Type B pancreatic cell (in vitro differentiated cells): ENCODE measurements at places on chromosomes 3 and 15. TPM values are rescaled to one million over a fixed set of nuclear protein-coding genes. Genes with fewer than 3 reads are reported as not detected.

- DNase-seq: no peak
- no peak overlapping the region for H3K27ac ChIP-seq
- peaks cover 5% of the 10 kb centered on the region for H3K4me1 ChIP-seq
- H3K36me3 ChIP-seq: no peaks in the 10 kb centered on the region
- H3K27me3 ChIP-seq: no peaks in the 10 kb centered on the region
- no peak overlapping the region for H3K4me3 ChIP-seq
Measured at GRCh38 chr15:65937476-65937875, 68.2 kb downstream of the RAB11A start.

DNA sequence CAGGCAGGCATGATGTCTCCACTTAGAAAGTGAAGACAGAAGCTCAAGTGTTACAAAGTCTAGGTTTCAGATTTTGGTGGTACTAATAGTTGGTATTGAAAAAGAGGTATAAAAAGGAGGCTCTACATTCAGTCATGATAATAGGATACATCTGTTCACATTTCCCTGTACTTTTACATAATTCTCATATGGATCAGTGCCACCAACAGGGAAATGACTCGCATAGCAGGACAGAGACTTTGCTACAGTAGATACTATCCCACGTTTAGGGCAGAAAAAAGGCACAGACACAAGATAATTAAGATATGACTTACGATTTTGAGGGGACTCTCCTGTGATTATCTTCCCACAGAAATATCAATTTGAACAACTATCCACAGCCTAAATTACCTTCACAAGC, 1062.9 kb upstream of the EPHA6 start:
- no peak for DNase-seq
- no peak overlapping the region for H3K4me3 ChIP-seq
- H3K36me3 ChIP-seq: no peaks in the 10 kb centered on the region
- H3K4me1 ChIP-seq: peaks cover 5% of the 10 kb centered on the region

Gene TRH
- 0.74 and 5.3 TPM in 2 replicates for total RNA-seq

DNA sequence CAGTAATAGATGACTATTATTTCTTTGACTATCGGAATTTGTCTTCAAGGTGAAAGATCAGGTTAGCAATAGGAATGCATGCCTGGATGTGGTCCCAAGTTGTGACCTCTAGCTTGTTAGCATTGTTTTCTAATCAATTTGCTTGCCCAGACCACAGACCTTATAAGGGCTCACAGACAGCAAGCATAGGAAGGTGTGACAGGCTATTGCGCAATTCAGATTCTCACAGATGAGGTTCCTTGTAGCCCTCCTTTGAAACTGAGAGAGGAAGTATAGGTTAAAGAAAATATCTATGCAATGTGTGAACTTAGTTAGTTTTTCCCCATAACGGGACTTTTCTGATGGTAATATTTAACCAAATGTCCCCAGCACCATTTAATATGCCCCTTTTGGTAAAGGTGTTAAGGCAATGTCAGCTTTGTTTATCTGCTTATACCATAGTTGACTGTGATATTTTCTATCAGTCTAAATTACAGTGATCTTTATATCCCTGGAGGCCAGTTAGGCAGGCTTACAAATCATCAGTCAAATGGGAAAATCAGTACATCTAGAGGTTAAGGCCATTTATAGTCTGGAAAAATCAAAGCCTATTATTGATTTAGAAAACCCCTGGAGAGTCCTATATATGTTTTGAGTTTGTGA, 168.1 kb upstream of the MBNL1 start:
- H3K4me3 ChIP-seq: no peak overlapping the region
- no peaks in the 10 kb centered on the region for H3K36me3 ChIP-seq
- H3K4me1 ChIP-seq: no peaks in the 10 kb centered on the region
- no peak overlapping the region for H3K27ac ChIP-seq
- H3K27me3 ChIP-seq: no peaks in the 10 kb centered on the region

- H3K4me1 ChIP-seq: peaks cover 17% of the 10 kb centered on the region
- no peaks in the 10 kb centered on the region for H3K27me3 ChIP-seq
- H3K27ac ChIP-seq: no peak overlapping the region
- H3K36me3 ChIP-seq: peaks cover 28% of the 10 kb centered on the region
- no peak overlapping the region for H3K4me3 ChIP-seq
- no peak for DNase-seq
Measured at GRCh38 chr15:48426044-48426443, 94.8 kb downstream of the DUT start.

GRCh38 chr3:123773681-123774431, 110.3 kb downstream of the MYLK start:
- H3K36me3 ChIP-seq: no peaks in the 10 kb centered on the region
- peak overlapping the region; percentile 51 for H3K4me3 ChIP-seq
- peak overlapping the region; percentile 47 for H3K27ac ChIP-seq
- no peak for DNase-seq
- H3K4me1 ChIP-seq: peaks cover 15% of the 10 kb centered on the region
- no peaks in the 10 kb centered on the region for H3K27me3 ChIP-seq

Gene PAK6
- 7.8 and 21.2 TPM in 2 replicates for total RNA-seq

Gene FES
- 3.1 TPM in 2 replicates for total RNA-seq

DNA sequence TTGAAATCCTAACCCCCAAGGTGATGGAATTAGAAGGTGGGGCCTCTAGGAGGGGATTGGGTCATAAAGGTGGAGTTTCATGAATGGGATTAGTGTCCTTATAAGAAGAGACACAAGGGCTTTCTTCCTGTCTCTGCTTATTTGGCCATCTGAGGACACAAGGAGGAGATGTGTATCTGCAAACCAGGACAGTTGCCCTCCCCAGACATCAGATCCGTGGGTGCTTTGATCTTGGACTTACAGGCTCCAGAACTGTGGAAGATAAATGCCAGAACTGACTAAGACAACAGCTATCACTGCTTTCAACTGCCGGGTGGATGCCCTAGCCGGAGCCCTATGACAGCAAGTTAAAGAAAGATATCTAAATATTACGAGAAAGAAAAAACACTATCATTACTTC, 94.4 kb downstream of the CHRNA7 start:
- no peak for DNase-seq
- H3K27me3 ChIP-seq: peaks cover 34% of the 10 kb centered on the region
- H3K4me3 ChIP-seq: no peak overlapping the region
- H3K36me3 ChIP-seq: no peaks in the 10 kb centered on the region
- H3K4me1 ChIP-seq: peaks cover 21% of the 10 kb centered on the region

GRCh38 chr15:41983221-41983620, 10.9 kb upstream of the EHD4 start:
- DNase-seq: peak; percentile 43
- no peaks in the 10 kb centered on the region for H3K36me3 ChIP-seq
- no peak overlapping the region for H3K4me3 ChIP-seq
- peaks cover 11% of the 10 kb centered on the region for H3K4me1 ChIP-seq
- no peak overlapping the region for H3K27ac ChIP-seq

DNA sequence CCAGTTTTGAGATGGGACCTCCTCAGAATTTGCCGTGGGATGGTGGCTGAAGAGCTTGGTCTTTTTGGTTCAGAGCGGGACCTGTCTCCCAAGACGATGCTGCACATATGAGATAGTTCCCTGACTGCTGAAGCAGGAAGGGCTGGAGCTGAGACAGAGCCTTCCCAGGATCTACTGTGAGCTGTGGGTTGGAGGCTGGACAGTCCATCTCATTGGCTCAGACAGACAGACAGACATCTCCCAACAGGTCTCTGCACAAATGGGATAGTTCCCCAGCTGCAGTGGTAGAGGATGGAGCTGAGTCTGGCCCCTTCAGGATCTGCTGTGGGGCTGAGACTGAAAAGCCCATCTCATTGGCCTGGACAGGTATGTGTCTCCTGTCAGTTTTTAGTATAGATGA, 1145.6 kb upstream of the CADM2 start:
- no peaks in the 10 kb centered on the region for H3K36me3 ChIP-seq
- H3K27ac ChIP-seq: no peak overlapping the region
- no peak overlapping the region for H3K4me3 ChIP-seq
- no peaks in the 10 kb centered on the region for H3K4me1 ChIP-seq
- no peaks in the 10 kb centered on the region for H3K27me3 ChIP-seq

Gene SGO1
- 8.1 and 18.8 TPM in 2 replicates for total RNA-seq

DNA sequence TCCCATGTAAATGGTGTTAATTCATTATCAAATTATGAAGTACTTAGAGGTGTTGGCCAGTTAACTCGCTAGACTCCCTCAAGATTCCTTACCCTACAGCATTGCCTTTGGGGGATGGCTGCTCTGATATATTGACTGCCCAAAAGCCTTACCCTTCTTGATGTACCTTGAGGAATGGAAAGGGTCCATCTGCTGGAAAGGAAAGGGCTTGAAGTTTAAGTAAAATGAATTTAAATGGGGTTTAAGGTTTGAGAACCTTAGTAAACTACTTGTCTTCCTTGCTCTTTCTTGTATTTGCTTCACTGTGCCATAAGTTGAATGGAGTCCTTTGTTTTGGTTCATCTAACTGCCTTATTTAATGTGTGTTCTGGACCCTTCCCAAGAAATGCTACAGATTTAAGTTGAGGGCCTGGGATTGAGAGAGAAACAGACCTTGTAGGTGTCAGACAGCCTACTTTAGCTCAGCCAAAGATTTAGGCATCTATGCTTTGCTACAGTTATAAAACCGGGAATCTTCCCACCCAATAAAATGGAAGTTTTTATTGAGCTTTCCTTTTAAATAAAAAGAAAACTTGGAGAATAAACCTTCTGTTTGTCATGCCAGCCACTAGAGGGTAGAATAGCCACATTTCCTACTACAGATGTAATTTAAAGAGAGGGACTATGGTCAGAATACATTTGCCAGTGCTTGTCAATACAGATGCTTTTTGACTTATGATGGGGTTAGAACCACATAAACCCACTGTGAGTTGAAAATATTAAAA, 25.3 kb downstream of the CMSS1 start:
- peaks cover 5% of the 10 kb centered on the region for H3K36me3 ChIP-seq
- no peaks in the 10 kb centered on the region for H3K27me3 ChIP-seq
- no peak for DNase-seq
- H3K4me1 ChIP-seq: peaks cover 13% of the 10 kb centered on the region
- H3K27ac ChIP-seq: peak overlapping the region; percentile 27

Gene AMT
- total RNA-seq: 12.5 and 21.6 TPM in 2 replicates

Gene ZKSCAN7
- 9.7 and 17.2 TPM in 2 replicates for total RNA-seq

- H3K27ac ChIP-seq: no peak overlapping the region
- H3K4me3 ChIP-seq: no peak overlapping the region
- H3K4me1 ChIP-seq: no peaks in the 10 kb centered on the region
- no peaks in the 10 kb centered on the region for H3K36me3 ChIP-seq
- DNase-seq: no peak
Measured at GRCh38 chr3:14687360-14687759, 12.4 kb downstream of the C3orf20 start.

- no peaks in the 10 kb centered on the region for H3K27me3 ChIP-seq
- peaks cover 3% of the 10 kb centered on the region for H3K36me3 ChIP-seq
- no peak overlapping the region for H3K27ac ChIP-seq
- H3K4me1 ChIP-seq: no peaks in the 10 kb centered on the region
- DNase-seq: no peak
Measured at GRCh38 chr3:18024715-18025114, 282.3 kb upstream of the TBC1D5 start.

Gene DUOXA2
- total RNA-seq: 0.17 and 0.52 TPM in 2 replicates

DNA sequence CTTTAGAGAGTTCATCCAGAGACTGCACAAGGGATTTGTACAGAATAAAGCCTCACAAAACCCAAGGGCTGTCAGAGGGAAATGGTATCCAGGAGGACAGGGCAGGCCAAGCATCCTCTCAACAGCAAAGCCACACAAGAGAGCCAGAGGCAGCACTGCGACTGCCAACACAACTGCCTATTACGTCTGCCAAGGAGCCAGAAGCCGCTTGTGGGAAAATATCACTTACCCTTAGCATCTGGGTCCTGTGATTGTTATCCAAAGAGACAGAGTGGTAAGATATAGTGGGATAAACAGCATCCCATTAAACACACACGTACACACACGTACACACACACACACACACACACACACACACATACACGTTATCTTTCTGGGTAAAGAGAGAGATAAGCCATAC, 618.3 kb upstream of the AGTR1 start:
- H3K36me3 ChIP-seq: no peaks in the 10 kb centered on the region
- H3K4me3 ChIP-seq: peak overlapping the region; percentile 44
- H3K27ac ChIP-seq: no peak overlapping the region
- no peaks in the 10 kb centered on the region for H3K27me3 ChIP-seq

DNA sequence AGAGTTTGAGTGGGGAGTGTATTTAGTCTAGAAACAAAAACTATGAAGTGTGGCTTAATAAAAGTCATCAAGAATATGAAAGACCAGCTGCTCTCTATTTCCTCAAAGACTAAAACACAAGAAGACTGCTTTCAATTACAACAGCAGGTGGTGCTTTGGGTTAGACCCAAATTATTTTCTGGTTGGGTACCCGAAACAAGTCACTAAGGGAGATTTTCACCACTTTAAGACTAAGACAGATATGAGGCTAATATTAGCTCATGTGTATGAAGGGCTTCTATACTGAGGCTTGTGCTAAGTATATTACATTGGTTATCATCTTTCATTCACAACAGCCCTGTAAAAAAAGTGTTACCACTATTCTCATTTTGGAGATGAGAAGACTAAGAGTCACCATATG, 43.1 kb downstream of the COL8A1 start:
- no peaks in the 10 kb centered on the region for H3K36me3 ChIP-seq
- H3K4me3 ChIP-seq: no peak overlapping the region
- no peak for DNase-seq
- no peaks in the 10 kb centered on the region for H3K27me3 ChIP-seq
- H3K4me1 ChIP-seq: no peaks in the 10 kb centered on the region
- H3K27ac ChIP-seq: no peak overlapping the region

GRCh38 chr3:14224895-14225294, 46.3 kb downstream of the LSM3 start:
- DNase-seq: no peak
- H3K36me3 ChIP-seq: no peaks in the 10 kb centered on the region
- H3K27ac ChIP-seq: peak overlapping the region; percentile 78
- peak overlapping the region; percentile 43 for H3K4me3 ChIP-seq
- peaks cover 17% of the 10 kb centered on the region for H3K4me1 ChIP-seq
- no peaks in the 10 kb centered on the region for H3K27me3 ChIP-seq

DNA sequence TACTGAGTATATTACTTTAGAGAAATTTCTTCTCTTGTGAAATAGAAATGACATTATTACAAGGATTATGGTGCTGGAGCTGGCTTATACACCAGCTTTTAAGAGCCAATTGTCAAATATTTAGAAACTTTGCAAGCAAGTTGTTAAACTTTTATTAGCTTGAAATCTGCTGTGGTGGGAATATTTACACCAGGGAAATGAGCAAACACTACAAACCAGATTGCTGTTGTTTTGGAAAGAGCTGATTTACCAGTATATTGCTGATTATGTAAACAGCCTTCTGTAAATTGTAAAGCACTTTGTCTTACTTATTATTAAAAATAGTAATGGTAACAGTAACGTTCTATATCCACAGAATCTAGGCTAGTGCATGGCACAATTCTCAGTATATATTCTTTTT, 61.5 kb downstream of the MAP3K13 start:
- H3K4me3 ChIP-seq: no peak overlapping the region
- no peaks in the 10 kb centered on the region for H3K36me3 ChIP-seq
- DNase-seq: no peak
- H3K4me1 ChIP-seq: no peaks in the 10 kb centered on the region

DNA sequence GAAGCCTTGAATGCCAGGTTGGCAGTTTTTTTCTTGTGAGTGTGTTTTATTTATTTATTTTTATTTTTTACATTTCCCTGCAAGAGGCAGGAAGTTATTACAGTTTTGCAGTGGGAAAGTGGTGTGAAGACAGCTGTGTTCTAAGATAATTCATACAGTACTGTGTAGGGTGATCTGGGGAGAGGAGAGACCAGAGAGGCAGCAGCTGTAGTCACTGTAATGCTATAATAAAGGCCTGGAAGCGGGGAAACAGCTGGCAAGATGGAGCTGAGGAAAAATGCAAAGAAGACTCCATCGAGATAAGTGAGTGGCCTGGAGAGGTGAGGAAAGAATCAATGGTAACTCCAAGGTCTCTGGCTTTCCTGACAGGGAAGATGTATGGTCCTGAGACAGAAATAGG, 23.1 kb downstream of the CNTN3 start:
- H3K27me3 ChIP-seq: no peaks in the 10 kb centered on the region
- no peaks in the 10 kb centered on the region for H3K36me3 ChIP-seq
- H3K4me1 ChIP-seq: no peaks in the 10 kb centered on the region
- H3K27ac ChIP-seq: no peak overlapping the region
- no peak for DNase-seq
- H3K4me3 ChIP-seq: no peak overlapping the region
